ENCODE measurements at places on chromosomes 5 and 9. TPM values are rescaled to one million over a fixed set of nuclear protein-coding genes. Genes with fewer than 3 reads are reported as not detected.

Gene FGF10
- 0.25 TPM for total RNA-seq

Gene GALNT12
- 0.25 TPM for total RNA-seq

Gene GPRIN1
- 0.23 TPM for total RNA-seq

Gene NPR2
- total RNA-seq, result 9.4 TPM

Gene SPDL1
- 4.1 TPM for total RNA-seq

Gene ADAMTSL1
- total RNA-seq, result 3.4 TPM

Gene ADAMTS6
- 0.92 TPM for total RNA-seq

Gene DDX4
- total RNA-seq, result not detected

Gene DOCK8
- total RNA-seq, result 22.6 TPM

Gene TEK
- 13.8 TPM for total RNA-seq

Gene CCL27
- not detected for total RNA-seq

- no peaks in the 10 kb centered on the region for H3K4me1 ChIP-seq
- H3K27ac ChIP-seq, result no peak overlapping the region
- H3K4me3 ChIP-seq, result no peak overlapping the region
- H3K36me3 ChIP-seq, result peaks cover 2% of the 10 kb centered on the region
- H3K27me3 ChIP-seq, result no peaks in the 10 kb centered on the region
These were observed 35.4 kb upstream of the RICTOR start for GRCh38 chr5:39109606-39110005.

- no peak overlapping the region for H3K27ac ChIP-seq
- H3K4me1 ChIP-seq, result no peaks in the 10 kb centered on the region
- H3K27me3 ChIP-seq, result no peaks in the 10 kb centered on the region
- H3K36me3 ChIP-seq, result no peaks in the 10 kb centered on the region
These were observed 137.7 kb downstream of the CNTLN start for GRCh38 chr9:17272536-17272935.

GRCh38 chr5:14708551-14708950 lies 44.0 kb downstream of the OTULIN start:
- H3K4me1 ChIP-seq, result no peaks in the 10 kb centered on the region
- DNase-seq, result no peak
- no peaks in the 10 kb centered on the region for H3K27me3 ChIP-seq
- H3K4me3 ChIP-seq, result no peak overlapping the region

DNA sequence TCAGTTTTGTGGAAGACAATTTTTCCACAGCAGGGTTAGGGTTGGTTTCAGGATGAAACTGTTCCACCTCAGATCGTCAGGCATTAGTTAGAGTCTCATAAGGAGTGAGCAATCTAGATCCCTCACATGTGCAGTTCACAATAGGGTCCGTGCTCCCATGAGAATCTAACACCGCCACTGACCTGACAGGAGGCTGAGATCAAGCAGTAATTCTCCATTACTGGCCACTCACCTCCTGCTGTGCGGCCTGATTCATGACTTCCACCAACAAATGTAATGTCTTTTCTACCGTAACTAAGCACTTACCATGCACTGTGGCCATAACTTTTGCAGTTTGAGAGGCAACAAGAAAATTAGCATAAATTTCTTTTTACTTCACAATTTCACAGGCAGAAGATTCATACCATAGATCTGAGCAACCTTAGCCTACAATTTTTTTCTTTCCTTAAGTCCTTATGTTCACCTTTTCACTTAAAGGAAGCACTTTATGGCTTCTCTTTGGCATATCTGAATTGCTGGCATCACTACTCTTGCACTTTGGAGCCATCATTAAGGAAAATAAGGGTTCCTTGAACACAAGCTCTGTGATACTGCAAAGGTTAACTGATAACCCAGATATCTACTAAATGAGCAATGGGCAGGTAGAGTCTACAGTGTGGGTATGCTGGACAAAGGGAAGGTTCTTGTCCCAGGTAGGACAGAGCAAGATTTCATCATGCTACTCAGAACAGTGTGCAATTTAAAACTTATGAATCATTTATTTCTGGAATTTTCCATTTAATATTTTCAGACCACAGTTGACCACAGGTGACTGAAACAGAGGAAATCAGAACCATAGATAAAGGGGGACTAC lies 83.0 kb upstream of the IFNK start:
- H3K36me3 ChIP-seq, result no peaks in the 10 kb centered on the region
- H3K27me3 ChIP-seq, result no peaks in the 10 kb centered on the region
- H3K4me1 ChIP-seq, result peaks cover under 1% of the 10 kb centered on the region
- H3K27ac ChIP-seq, result no peak overlapping the region

GRCh38 chr9:95206143-95206542 lies 111.4 kb downstream of the FANCC start:
- H3K4me1 ChIP-seq, result no peaks in the 10 kb centered on the region
- H3K27me3 ChIP-seq, result no peaks in the 10 kb centered on the region
- H3K4me3 ChIP-seq, result no peak overlapping the region
- no peak for DNase-seq
- no peaks in the 10 kb centered on the region for H3K36me3 ChIP-seq

- DNase-seq, result no peak
- H3K4me1 ChIP-seq, result peaks cover 25% of the 10 kb centered on the region
- H3K27ac ChIP-seq, result no peak overlapping the region
- H3K27me3 ChIP-seq, result no peaks in the 10 kb centered on the region
- no peak overlapping the region for H3K4me3 ChIP-seq
These were observed 4.3 kb downstream of the SHC3 start for GRCh38 chr9:89174291-89174690.

DNA sequence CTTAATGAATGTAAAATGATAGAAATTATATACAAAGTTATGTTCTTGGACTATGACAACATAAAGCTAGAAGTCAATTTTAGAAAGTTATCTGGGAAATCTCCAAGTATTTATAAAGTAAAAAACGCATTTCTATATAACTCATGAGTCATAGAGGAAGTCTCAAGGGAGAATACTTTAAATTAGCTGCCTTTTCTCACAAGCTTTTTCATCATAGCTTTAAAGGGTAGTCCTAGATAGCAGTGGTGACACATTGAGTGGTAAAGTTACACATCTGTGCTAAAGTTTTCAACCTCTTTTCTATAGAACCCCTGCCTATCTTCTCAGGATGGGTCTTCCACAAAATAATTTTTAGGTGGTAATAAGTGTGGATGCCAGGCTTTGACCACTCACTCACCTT lies 598.3 kb upstream of the FAM174A start:
- no peaks in the 10 kb centered on the region for H3K4me1 ChIP-seq
- no peak for DNase-seq
- no peaks in the 10 kb centered on the region for H3K36me3 ChIP-seq
- H3K27me3 ChIP-seq, result no peaks in the 10 kb centered on the region
- no peak overlapping the region for H3K27ac ChIP-seq

DNA sequence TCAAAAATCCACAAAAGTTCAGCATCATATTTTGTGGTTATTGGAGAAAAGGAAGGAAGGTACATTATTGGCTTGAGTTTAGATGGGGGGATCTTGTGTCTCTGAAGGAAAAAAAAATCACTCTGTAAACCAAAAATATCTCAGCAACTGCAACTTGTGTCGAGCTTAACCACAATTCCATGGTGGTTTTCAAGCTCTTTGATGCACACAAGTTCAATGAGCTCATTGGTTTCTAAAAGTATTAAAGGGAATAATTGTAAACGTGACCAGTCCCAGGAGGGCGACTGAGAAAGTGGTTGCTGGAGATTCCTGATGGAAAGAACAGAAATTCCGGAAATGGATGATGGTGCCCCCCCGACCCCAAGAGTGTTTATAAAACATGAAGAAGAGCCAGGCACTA lies 173.8 kb downstream of the PSAT1 start:
- H3K36me3 ChIP-seq, result no peaks in the 10 kb centered on the region
- H3K4me1 ChIP-seq, result no peaks in the 10 kb centered on the region
- H3K27me3 ChIP-seq, result no peaks in the 10 kb centered on the region
- no peak for DNase-seq
- no peak overlapping the region for H3K4me3 ChIP-seq
- no peak overlapping the region for H3K27ac ChIP-seq

GRCh38 chr5:37984300-37984699 lies 144.5 kb upstream of the GDNF start:
- H3K4me3 ChIP-seq, result no peak overlapping the region
- H3K27me3 ChIP-seq, result no peaks in the 10 kb centered on the region

GRCh38 chr5:180259260-180259611 lies 32.6 kb downstream of the MAPK9 start:
- H3K27me3 ChIP-seq, result no peaks in the 10 kb centered on the region
- no peak for DNase-seq
- H3K4me3 ChIP-seq, result peak overlapping the region; percentile 54
- no peaks in the 10 kb centered on the region for H3K4me1 ChIP-seq
- no peak overlapping the region for H3K27ac ChIP-seq

DNA sequence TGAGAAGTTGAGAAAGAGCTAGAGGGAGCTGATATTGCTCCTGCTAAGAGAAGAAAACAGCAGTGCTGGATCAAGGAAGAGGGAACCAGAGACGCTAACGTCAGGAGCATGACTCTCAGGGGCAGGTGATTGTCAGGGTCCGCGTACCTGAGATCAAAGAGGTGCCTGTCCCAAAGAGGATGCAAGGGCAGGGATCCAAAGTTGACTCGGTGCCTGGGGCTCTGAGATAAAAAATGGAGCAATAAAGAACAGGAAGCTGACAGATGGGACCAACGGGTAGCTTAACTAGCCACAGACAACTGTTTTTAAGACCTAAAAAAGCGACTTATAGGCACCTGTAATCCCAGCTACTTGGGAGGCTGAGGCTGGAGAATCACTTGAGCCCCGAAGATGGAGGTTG lies 517.8 kb downstream of the IRX1 start:
- H3K4me3 ChIP-seq, result no peak overlapping the region
- H3K27ac ChIP-seq, result no peak overlapping the region
- no peaks in the 10 kb centered on the region for H3K36me3 ChIP-seq
- no peaks in the 10 kb centered on the region for H3K4me1 ChIP-seq
- no peaks in the 10 kb centered on the region for H3K27me3 ChIP-seq

DNA sequence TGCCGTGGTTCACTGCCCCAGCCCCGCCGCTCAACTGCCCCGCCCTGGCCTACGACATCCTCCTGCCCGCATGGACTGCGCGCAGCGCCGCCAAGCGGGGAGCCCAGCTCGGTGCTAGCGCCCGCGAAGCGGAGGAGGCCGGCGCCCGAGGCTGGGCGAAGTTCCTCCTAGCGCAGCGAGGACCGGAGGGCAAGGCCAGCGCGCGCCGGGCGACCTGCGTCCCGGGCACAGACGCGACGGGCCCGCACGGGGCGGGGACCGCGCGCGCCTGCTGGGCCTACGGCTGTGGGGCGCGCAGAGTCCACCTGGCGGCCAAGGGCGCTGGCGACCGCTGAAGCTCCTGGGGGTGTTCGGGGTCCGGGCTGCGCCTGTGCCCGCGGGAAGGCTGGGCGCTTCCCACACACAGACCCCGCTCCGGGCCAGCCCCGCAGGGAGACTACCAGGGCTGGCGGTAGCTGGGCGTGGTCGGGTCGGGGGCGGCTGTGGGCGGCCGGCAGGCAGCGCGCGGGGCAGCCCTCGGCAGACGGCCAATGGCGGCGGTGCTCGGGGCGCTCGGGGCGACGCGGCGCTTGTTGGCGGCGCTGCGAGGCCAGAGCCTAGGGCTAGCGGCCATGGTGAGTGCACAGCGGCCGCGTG lies at the start of gene PCBD2:
Gene PCBD2, plus strand, starts transcription at position 522 of the 636 bp plus-strand sequence. Its CDS starts 9 bp downstream, at position 531.
- peak; percentile 92 for DNase-seq
- peak within 1 kb of the TSS; percentile 97 for H3K27ac ChIP-seq
- no peaks in the 10 kb centered on the region for H3K4me1 ChIP-seq
- no peaks in the 10 kb centered on the region for H3K27me3 ChIP-seq
- H3K36me3 ChIP-seq, result no peaks in the 10 kb centered on the region

- no peaks in the 10 kb centered on the region for H3K36me3 ChIP-seq
- no peak overlapping the region for H3K4me3 ChIP-seq
- H3K27ac ChIP-seq, result peak overlapping the region; percentile 21
- DNase-seq, result no peak
- H3K27me3 ChIP-seq, result no peaks in the 10 kb centered on the region
- H3K4me1 ChIP-seq, result peaks cover 12% of the 10 kb centered on the region
These were observed 49.4 kb downstream of the ITGA1 start for GRCh38 chr5:52837068-52837467.

GRCh38 chr5:74578356-74579044 lies 62.0 kb downstream of the ENC1 start:
- no peak overlapping the region for H3K27ac ChIP-seq
- H3K27me3 ChIP-seq, result no peaks in the 10 kb centered on the region
- DNase-seq, result no peak
- no peaks in the 10 kb centered on the region for H3K36me3 ChIP-seq

DNA sequence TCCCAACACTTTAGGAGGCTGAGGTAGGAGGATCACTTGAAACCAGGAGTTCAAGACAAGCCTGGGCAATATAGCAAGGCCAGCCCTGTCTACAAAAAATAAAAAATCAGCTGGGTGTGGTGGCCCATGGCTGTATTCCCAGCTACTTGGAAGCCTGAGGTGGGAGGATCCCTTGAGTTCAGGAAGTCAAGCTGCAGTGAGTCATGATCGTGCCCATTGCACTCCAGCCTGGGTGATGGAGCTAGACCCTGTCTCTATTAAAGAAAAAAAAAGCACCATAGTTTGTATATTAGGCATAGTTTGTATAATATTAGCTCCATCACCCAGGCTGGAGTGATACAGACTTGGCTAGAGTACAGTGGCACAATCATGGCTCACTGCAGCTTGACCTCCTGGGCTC lies 9.6 kb upstream of the NME5 start:
- no peak overlapping the region for H3K4me3 ChIP-seq
- no peaks in the 10 kb centered on the region for H3K36me3 ChIP-seq
- DNase-seq, result no peak
- no peak overlapping the region for H3K27ac ChIP-seq
- H3K27me3 ChIP-seq, result no peaks in the 10 kb centered on the region

- no peaks in the 10 kb centered on the region for H3K4me1 ChIP-seq
- no peak overlapping the region for H3K27ac ChIP-seq
- no peak overlapping the region for H3K4me3 ChIP-seq
- no peaks in the 10 kb centered on the region for H3K36me3 ChIP-seq
- no peak for DNase-seq
These were observed 51.3 kb downstream of the RASEF start for GRCh38 chr9:83011611-83012010.

- H3K4me3 ChIP-seq, result no peak overlapping the region
- peak; percentile 36 for DNase-seq
- H3K27ac ChIP-seq, result no peak overlapping the region
- H3K27me3 ChIP-seq, result no peaks in the 10 kb centered on the region
These were observed 46.6 kb downstream of the ATG10 start for GRCh38 chr5:82018462-82018861.

DNA sequence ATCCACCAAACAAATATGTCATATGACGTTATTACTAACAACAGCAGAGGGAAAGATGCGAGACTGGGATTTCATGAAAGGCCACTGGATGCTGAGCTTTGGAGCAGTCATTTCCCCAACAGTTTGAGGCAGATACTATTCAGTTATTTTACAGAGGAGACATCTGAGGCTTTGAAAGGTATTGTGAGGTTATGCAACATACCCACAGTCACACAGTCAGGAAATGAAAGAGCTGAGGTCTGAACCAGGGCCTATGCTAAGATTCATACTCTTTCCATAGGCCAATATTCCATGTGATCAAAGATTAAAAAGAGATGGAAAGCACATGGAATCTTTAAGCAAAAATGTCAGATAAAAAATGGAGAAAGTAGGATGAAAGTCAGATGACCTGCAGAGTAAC lies 63.0 kb downstream of the LPAR1 start:
- H3K27ac ChIP-seq, result no peak overlapping the region
- no peak overlapping the region for H3K4me3 ChIP-seq
- no peak for DNase-seq
- H3K4me1 ChIP-seq, result no peaks in the 10 kb centered on the region
- H3K36me3 ChIP-seq, result no peaks in the 10 kb centered on the region

DNA sequence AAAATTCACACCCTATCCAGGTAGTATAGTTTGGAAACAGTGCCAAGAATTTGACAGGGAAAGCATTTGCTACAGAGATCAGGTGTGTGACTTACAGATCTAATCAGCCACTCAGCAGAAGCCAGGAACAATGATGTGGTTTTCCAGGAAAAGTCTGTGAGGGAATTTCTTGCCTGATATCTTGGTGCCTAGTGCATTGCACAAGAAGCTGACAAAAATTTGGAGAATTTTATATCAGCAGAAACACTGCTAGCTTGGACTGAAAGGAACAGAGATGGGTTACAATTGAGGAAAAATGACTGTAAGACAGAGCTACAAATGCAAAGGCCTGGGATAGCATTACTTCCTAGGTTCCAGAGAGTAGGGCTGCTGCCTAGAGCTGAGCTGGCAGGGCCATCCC lies 658.1 kb upstream of the CHD1 start:
- H3K36me3 ChIP-seq, result no peaks in the 10 kb centered on the region
- no peaks in the 10 kb centered on the region for H3K4me1 ChIP-seq
- H3K4me3 ChIP-seq, result no peak overlapping the region

Measured in liver (tissue), 10 donors.